ENCODE measurements at places on chromosomes 16 and 17. TPM values are rescaled to one million over a fixed set of nuclear protein-coding genes. Genes with fewer than 3 reads are reported as not detected.

The KPNB1 gene
- 242 TPM for total RNA-seq

The RTN4RL1 gene
- total RNA-seq, result 0.35 TPM

The C16orf96 gene
- total RNA-seq, result 0.17 TPM

The TMEM88 gene
- total RNA-seq, result 31.5 TPM

The KRT36 gene
- not detected for total RNA-seq

DNA sequence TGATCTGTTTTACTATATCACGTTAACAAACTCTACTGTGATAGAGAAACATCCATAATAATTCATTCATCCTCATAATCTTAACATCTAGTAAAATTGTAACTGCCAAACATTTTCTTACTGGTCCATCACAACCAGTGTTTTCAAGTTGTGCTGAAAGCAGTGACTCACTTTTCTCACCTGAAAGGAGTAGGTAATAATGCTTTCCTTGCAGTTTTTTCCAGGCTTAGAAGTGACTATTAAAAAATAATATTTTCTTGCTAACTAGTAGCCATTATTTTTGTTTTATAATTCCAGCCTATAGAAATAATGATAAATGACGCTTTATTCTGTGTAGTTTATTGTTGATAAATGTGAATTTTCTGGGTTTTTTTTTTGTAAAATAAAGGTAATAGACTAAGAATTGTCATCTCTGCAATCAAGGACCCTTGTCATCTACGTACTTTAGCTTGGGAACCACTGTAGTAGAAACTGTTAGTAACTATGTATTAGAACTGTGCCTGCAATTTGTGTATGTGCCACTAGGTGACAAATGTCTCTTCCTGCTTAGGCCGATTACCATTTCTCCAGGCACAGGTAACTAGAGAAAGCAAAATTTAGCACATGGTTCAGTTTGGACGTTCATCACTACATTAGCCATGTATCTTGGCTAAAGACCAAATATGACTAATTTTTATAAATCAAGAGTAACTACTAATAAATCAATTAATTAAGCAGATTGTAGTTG is 409.4 kb upstream of the ERCC4 start:
- H3K27ac ChIP-seq, result no peak overlapping the region
- no peak overlapping the region for H3K4me3 ChIP-seq
- no peaks in the 10 kb centered on the region for H3K27me3 ChIP-seq
- no peak for DNase-seq
- H3K36me3 ChIP-seq, result no peaks in the 10 kb centered on the region

GRCh38 chr16:70725024-70725911 is 39.4 kb upstream of the MTSS2 start:
- H3K27ac ChIP-seq, result no peak overlapping the region
- H3K36me3 ChIP-seq, result peaks cover 27% of the 10 kb centered on the region

- H3K27ac ChIP-seq, result no peak overlapping the region
- no peak overlapping the region for H3K4me3 ChIP-seq
- H3K4me1 ChIP-seq, result no peaks in the 10 kb centered on the region
- no peaks in the 10 kb centered on the region for H3K36me3 ChIP-seq
- no peak for DNase-seq
Observed at GRCh38 chr16:31331141-31331764, 23.7 kb upstream of the ITGAX start.

- H3K27me3 ChIP-seq, result no peaks in the 10 kb centered on the region
- H3K36me3 ChIP-seq, result peaks cover 1% of the 10 kb centered on the region
- peak overlapping the region; percentile 92 for H3K27ac ChIP-seq
- DNase-seq, result no peak
Observed at GRCh38 chr17:31320791-31321190, 631 bp downstream of the EVI2A start.

GRCh38 chr17:79792341-79792871 is 4.5 kb downstream of the CBX8 start:
- no peak overlapping the region for H3K4me3 ChIP-seq
- peaks cover 12% of the 10 kb centered on the region for H3K27me3 ChIP-seq
- no peak overlapping the region for H3K27ac ChIP-seq
- H3K36me3 ChIP-seq, result no peaks in the 10 kb centered on the region
- H3K4me1 ChIP-seq, result peaks cover 35% of the 10 kb centered on the region

DNA sequence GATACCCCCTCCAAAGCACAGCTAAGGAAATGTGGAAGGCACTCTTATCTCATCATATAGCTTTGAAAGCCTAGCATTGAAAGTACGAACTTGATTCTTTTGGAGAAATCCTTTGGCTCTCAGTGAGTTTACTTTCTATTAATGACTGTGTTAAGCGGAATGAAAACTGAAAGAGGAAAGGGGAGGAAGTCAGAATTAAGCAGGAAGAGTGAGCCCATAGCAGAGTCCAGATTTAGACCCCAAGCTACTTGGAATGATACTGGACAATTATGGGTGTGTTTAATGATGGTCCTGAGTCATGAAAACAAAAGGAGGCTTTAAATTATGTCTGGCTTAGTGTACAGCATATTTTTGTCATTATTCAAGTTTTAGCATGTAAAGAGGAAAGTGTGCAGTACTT is 42.2 kb downstream of the TENT4B start:
- peak overlapping the region; percentile 32 for H3K4me3 ChIP-seq
- no peak for DNase-seq
- no peaks in the 10 kb centered on the region for H3K36me3 ChIP-seq
- H3K27me3 ChIP-seq, result no peaks in the 10 kb centered on the region

DNA sequence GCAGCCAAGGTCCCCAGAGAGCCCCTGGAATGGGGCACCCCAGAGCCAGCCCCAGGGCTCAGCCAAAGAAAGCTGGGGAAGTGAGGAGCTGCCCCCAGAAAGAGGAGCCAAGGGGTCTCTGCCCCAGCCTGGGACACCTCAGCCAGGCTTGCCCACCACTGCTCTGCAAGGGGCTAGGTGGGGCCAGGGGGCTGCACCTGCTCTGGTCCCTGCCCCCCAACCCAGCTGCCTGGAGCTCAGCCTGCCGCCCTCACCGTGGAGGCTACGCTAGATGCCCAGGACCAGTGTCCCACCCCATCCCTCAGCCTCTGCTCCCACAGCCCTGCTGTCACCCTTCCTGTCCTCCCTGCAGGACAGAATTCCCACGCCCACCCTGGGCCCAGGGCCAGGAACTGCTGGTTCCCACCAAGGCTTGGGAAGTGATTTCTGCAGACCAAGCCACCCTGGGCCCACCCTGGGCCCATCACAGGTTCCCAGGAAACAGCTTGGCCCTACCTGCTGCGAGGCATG is 28.1 kb upstream of the KRT17 start:
- DNase-seq, result no peak
- no peaks in the 10 kb centered on the region for H3K36me3 ChIP-seq
- H3K27ac ChIP-seq, result no peak overlapping the region
- H3K27me3 ChIP-seq, result no peaks in the 10 kb centered on the region
- no peak overlapping the region for H3K4me3 ChIP-seq

DNA sequence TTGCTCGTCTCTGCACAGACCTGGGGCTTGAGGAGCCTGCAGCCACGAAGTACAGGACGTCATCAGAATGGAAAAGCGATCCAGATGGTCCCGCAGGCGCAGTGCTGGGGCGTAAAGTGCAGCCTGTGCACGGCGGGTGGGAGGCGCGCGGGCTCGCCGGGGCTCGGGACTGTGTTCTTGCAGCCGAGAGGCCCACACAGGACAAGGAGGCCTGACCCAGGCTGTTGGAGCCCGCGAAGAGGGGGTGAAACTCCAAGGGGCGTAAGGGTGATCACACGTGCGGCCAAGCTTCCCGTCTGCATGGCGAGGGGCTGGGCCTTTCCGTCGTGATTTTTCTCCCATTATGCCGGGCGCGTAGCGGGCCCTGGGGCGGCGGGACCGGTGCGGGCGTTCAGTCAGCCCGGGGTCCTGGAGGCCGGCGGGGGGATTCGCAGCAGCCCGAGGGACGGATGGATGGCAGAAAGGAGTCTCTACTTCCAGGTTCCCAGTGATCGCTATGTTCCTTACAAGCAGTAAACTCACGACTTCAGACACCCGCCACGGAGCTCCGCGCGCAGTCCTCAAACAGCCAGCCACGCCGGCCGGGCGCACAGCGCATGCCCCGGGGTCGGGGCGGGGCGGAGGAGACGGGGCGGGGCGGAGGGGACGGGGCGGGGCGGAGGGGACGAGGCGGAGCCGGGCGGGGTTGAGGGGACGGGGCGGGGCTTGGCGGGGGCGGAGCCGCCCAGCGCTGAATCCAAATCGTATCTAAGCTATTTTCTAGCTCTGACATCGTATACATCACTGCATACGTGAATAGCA is 141.0 kb upstream of the KCNJ18 start:
- H3K36me3 ChIP-seq, result no peaks in the 10 kb centered on the region
- H3K4me1 ChIP-seq, result peaks cover 14% of the 10 kb centered on the region
- peaks cover 3% of the 10 kb centered on the region for H3K27me3 ChIP-seq

GRCh38 chr16:86216591-86216990 is 293.7 kb upstream of the FOXF1 start:
- H3K36me3 ChIP-seq, result no peaks in the 10 kb centered on the region
- H3K27me3 ChIP-seq, result no peaks in the 10 kb centered on the region
- no peak overlapping the region for H3K4me3 ChIP-seq
- no peak overlapping the region for H3K27ac ChIP-seq
- no peaks in the 10 kb centered on the region for H3K4me1 ChIP-seq

- no peak overlapping the region for H3K27ac ChIP-seq
- peaks cover 66% of the 10 kb centered on the region for H3K36me3 ChIP-seq
- H3K4me3 ChIP-seq, result no peak overlapping the region
- H3K27me3 ChIP-seq, result no peaks in the 10 kb centered on the region
- no peaks in the 10 kb centered on the region for H3K4me1 ChIP-seq
Observed at GRCh38 chr17:45283711-45284110, 21.8 kb upstream of the SPATA32 start.

DNA sequence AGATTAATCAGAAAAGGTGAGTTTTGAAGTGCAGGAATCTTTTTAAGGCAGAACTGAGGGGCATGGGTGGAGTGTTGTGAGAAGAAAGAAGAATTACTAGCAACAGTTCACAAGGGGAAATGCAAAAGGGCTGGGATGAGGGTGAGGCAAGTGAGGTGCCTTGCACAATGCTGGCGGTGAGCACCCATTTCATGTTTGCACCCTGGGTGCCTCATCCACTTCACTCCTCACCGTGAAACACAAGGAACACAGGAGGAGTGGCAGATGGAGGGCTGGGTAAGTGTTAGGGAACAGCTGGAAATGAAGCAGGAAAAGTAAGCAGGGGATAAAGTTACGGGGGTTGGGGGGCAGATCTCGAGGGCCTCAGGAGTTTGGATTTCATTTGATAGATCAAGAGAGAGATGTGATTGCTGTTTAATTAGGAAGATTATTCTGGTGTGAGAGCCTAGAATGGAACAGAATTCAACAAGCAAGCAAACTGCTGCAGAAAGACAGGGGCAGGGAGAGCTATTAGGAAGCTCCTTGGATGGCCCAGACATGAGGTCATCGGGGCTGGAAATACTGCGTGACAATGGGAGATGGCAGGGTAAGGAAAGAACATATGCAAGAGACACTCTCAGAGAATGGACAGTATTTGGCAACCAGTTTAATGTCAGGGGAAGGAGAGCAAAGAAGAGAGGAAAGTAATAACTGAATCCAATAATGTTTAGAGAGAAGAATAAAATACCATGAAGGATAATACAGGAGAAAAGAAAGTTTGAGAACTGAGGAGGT is 8.3 kb upstream of the HEATR6 start:
- DNase-seq, result no peak
- H3K27ac ChIP-seq, result no peak overlapping the region
- no peaks in the 10 kb centered on the region for H3K4me1 ChIP-seq
- no peak overlapping the region for H3K4me3 ChIP-seq
- no peaks in the 10 kb centered on the region for H3K36me3 ChIP-seq

DNA sequence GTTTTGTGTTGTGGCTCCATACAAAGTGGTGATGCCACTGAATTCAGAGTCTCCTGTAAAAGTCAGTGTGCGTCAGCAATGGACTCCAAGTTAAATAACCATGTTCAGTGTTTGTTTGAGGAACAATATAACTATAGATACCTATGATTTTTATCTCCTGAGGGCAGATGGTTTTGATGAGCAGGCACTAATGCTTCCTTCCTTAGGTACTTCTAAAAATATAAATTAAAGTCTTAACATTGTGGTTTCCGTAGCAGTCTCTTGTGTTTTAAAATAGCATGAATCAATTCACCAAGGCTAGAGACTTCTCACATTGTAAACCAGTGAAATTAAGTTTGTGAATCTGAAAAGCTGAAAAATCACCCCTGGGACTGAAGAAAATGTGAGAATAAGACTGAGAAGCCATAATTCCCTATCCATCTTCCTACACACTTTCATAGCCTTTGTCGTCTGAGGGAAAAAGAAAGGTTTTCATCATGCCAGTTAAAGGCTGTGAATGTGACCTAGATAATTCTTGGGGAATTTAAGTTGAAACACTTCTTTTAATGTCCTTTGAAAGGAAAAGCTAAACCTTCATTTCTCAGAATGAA is 1502.9 kb downstream of the CDH11 start:
- no peaks in the 10 kb centered on the region for H3K4me1 ChIP-seq
- no peaks in the 10 kb centered on the region for H3K27me3 ChIP-seq
- no peak overlapping the region for H3K4me3 ChIP-seq
- no peak for DNase-seq

DNA sequence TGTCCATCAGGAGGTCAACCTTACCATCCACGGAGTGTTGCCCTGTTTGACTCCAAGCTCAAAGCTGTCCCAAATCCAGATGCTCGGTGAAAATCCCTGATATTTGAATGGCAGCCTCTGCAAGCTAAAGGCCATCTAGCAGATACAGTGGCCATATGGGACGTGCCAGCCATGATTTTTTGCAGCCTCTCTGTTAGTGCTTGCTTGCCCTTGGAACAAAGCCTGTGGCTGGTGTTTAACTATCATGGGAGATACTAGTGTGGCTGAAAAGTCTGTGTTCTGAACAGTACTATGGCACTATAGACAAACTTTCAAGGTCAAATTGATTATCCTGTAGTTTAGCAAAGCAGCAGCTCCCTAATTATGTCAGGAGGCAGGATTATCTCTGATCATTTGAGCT is 214.3 kb downstream of the CDH13 start:
- H3K4me3 ChIP-seq, result no peak overlapping the region
- H3K27ac ChIP-seq, result no peak overlapping the region
- DNase-seq, result no peak
- H3K4me1 ChIP-seq, result no peaks in the 10 kb centered on the region

- peak; percentile 49 for DNase-seq
- peak overlapping the region; percentile 56 for H3K27ac ChIP-seq
- no peaks in the 10 kb centered on the region for H3K27me3 ChIP-seq
- peaks cover 65% of the 10 kb centered on the region for H3K36me3 ChIP-seq
Observed at GRCh38 chr17:77147357-77147801, 6.6 kb downstream of the SEC14L1 start.

DNA sequence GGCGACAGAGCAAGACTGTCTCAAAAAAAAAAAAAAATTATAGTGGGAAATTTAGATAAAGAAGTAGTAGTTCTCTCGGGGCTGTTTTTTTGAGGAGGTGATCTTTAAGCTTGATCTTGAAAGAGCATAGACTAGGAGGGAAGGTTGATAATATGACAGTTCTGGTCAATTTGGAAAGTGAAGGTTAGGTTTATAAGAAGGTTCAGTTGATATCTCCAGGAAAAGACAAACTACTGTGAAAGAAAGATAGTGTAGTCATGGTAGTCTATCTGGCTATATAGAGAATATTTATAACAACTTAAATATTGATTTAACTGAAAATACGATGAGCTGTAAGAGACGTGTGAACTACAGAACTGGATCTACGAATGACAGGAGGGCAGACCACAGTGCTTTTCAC is 3.1 kb downstream of the ATF7IP2 start:
- peak overlapping the region; percentile 5 for H3K4me3 ChIP-seq
- H3K27me3 ChIP-seq, result no peaks in the 10 kb centered on the region
- no peak overlapping the region for H3K27ac ChIP-seq
- no peaks in the 10 kb centered on the region for H3K36me3 ChIP-seq
- peaks cover 18% of the 10 kb centered on the region for H3K4me1 ChIP-seq
- no peak for DNase-seq
